NCI-H1436 (cell line): ENCODE measurements at places on chromosomes 1 and 21.

DNA sequence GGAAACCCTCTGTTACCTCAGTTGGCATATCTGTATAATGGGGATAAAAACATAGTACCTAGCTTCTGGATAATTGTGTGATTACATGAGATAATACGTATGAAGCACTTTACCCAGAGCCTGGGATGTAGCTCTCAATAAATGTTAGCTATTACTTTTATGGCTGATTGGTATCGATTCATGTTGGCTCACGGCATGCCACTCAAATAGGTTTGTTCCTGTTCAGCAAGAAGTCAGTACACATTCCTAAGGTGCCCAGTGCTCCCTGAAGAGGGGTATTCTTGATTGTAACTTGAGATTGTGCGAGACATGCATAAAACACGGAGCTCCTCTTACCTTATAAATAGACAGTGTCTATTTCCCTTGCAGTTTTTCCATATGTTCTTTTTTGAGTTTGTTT is 78.5 kb upstream of the GALNT2 start:
- no peak for DNase-seq

DNA sequence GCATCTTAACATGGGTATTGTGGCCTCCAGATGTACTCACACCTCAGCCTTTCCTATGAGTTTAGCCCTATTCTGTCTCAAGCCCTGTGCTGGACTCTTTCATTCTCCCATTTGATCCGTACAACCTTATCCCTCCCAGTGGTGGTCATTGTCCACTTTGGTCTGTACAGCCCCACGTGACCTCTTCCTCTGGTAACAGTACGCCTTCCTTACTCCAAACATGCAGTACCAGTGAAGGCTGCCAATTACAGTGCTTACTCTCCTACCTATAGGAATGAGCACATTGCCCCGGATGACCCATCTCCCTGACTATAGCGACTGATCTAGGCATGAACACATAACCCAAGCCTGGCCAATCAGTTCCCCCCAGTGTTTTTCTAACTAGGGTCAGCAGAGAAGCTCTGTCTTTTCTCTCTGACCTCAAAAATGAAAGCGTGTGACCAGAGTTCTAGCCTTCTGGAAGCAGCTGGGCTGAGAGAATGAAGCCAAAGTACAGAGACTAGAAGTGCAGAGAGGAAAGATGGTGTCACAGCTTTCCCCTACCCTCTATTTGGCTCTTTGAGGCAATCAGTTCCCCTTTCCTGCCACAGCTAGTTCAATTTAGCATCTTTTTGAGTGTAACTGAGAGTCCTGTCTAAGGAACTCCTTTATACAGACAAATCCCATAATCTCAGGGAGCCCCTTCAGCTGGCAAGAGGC is 9.9 kb upstream of the QSOX1 start:
- no peak for DNase-seq

DNA sequence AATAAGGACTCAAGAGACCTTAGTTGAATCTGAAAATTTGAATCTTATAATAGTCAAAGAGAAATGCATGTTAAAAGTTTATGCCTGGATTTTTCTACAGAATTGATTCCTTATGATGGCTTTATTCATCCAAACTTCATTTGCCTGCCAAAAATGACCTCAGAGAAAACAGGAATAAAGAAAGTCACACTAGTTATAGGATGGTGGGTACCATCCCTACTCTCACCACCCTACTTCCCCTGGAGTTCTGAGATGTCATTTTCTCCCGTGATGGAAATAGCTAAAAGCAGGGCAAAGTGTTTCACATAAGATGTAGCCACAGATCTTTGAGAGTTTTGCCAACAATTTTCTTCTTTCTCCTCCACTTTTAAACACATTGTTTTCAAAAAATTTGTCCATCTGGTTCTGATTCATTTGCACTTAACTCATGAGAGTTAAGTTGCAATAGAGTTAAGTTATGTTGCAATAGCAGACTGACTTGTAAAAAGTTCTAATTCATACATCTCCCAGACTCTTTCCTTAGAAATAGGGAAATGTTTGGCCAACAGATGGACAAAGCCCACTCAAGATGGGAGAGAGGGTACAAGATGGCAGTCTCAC is 384.6 kb downstream of the PLPP3 start:
- DNase-seq, result no peak

GRCh38 chr1:203305809-203306088 is 430 bp downstream of the BTG2 start:
- DNase-seq, result no peak

DNA sequence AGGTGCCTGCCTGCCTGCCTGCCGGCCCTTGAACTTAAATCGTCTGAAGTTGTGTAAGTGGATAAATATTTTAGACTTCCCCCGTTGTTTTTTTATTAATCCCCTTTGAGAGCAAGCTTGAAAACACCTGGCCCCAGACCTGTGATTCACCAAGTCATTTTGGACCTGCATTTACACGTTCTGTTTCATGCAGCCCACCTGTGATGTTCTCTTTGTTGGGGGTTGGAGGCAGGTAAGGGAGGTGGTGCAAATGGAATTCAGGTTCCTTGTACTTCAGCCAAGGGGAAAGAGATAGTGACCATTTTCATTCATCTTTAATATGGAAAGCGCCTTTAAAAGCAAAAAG is 1.2 kb downstream of the SLC37A1 start:
- no peak for DNase-seq

DNA sequence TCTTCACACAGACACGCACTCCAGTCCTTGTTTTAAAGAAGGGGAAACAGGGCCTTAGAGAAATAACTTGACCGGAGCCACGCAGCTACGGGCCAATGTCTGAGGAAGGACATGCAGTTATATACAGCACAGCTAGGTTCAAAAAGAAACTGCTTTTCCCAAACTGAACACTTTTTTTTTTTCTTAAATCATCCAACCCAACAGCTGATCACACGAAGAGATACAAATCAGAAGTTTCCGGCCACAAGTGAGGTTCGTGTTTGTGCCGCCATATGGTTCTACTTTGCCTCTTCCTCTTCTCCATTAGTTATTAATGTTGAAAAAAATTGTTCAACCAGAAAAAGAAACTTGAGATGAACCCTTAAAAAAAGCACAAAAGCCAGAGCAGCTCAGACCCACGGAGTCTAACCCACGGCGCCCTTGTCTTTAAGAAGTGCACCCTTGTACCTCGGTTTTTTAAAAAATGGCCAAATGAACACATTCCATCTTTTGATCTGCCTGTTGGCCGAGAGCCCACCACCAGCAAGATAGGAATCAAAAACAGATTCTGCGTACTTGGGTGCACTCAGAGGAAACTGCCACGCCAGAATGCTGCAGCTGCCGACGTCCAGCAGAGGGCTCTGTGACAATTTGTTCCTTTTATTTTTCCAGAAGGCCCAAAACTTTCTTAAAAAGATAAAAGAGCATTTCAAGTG is 78.9 kb downstream of the SLC66A1 start:
- DNase-seq, result no peak

- no peak for DNase-seq
Measured at GRCh38 chr1:147641291-147641690, 29.0 kb downstream of the ACP6 start.

DNA sequence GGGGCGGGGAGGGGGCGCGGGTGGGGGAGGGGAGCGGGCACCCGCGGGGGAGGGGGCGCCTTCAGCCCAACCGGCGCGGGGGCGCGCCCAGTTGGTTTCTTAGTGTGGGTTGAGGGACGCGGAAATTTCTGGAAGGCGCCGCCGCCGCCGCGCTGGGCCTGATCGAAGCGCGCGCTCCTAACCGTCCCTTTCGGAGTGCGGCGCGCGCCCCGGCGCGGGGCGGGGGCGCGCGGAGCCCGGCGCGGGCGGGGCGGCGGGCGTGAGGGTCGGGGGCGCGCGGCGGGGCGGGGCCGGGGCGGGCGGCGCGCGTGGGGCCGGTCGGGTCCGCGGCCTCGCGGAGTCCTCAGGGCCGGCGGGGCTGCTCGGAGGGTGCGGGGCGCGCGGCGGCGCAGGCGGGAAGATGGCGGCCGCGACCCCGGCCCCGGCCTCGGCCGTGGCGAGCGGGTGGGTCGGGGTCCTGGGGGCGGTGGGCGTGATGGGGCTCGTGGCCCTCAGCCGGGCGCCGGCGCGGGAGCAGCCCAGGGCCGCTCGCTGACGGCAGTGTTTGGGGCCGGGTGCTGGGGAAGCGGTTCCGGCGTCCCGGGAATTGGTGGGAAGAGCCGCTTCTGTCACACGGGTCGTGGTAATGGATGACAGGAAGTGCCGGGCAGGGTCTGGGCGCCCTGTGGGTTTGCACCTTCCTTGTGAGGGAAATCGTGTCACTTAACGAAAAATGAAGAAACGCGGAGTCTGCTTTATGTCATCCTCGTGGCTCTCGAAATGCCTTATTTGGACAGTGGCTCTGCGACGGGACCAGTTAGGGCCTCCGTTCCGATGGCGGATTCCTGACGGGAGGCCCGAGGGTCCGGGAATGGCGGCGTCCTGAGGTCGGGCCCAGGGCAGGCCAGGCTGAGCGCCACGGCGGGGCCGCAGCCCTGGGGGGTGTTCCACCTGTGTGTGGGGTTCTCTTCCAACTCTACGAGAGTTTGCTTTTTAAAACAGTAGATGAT is 764 bp downstream of the PKNOX1 start:
- DNase-seq, result peak; percentile 60

DNA sequence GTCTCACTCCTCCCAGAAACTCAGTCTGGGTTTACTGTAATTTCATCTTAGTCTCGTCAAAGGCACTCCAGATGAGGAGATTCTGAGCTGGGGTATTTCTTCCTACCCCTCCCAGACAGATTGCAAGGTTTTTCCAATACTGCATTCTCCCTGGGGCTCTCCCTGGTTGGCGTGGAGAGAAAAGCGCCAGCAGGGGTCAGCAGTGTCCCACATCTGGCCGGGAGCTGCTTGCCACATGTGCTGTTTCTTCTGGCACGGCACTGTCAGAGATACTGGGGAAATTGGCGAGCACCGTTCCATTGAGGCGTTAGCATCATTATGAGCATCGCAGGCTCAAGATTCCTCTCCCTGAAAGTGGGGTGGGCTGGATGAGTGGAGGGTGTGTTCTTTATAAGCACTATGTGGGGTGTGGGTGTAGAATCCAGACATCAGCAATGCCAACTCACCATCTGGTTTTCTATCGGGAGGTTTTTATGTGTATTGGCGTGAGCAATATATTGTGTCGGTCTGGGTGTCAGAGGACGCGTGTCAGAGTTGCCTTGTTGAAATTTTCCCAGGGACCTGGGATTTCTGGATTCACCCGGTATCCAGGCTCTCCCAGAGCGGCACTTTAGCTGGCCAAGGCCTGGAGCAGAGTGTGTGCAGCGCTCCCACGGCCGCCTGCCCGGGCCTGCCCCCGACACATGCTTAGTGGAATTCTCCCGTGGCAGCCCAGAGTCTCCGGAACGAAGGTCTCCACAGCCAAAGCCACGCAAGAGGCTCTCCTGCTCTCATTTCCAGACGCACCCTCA is 8.0 kb upstream of the NAV1 start:
- peak; percentile 76 for DNase-seq

DNA sequence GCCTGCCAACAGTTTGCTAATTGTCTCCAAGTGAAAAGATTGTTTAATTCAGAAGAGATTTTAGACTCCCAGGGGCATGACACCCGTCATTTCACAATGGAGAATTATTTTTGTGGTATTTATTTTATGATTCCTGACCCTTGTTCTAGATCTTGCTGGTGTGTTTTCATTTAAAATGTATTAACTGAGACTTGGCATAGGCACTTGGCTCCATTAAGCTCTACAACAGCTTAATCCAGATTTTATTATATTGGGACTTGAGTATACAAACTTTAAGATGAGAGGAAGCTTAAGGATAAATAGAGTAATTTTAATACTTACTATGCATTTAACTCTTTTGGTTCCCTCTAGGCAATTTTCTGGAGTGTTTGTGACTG is 101.3 kb upstream of the KCNE2 start:
- no peak for DNase-seq

- peak; percentile 3 for DNase-seq
Measured at GRCh38 chr1:64471218-64472039, 1.5 kb downstream of the CACHD1 start.

DNA sequence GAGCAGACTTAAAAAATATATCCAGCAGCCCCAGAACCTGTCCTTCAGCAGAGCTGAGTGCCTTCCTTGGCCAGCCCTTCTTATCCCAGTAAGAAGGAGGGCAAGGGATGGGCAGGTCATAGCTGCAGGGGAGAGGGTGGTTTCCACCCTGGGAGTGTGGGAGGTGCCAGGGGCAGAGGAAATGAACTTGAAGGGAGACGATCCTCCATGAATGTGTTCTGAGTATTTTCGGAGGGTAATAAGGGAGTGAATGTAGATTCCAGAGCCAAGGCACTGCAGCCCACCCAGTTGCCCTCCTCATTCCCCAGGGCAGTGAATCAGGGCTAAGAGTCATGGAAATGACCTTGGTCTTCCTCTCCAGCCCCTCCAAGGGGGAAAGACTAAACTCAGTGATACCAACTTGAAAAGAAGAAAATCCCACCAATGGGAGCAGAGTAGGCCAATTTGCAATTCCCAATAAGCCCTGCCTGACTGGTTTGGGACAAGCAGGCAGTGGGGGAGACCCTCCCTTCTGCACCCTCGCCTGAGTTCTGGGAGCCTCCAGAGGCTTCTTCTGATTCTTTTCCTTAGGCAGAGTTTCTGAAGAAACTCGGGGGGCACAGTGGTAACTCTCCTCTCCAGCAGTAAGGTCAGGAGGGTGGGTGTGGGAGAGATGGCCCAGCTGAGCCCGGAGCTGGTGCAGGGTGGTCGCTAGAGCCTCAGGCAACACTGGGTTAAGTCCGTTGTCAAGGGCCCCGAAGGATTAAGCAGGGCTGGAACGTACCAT is 4.2 kb downstream of the MYOG start:
- no peak for DNase-seq

- no peak for DNase-seq
Measured at GRCh38 chr1:66695116-66695515, 57.1 kb upstream of the DYNLT5 start.

DNA sequence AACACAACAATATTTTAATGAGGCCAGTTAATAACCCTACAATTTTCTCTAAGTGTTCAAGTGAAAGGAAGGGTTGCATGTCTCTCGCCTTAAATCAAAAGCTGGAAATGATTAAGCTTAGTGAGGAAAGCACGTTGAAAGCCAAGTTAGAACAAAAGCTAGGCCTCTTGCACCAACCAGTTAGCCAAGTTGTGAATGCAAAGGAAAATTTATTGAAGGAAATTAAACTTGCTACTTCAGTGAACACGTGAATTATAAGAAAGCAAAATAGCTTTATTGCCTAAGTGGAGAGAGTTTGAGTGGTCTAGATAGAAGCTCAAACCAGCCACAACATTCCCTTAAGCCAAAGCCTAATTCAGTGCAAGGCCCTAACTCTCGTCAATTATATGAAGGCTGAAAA is 135.6 kb downstream of the DUSP10 start:
- DNase-seq, result no peak

DNA sequence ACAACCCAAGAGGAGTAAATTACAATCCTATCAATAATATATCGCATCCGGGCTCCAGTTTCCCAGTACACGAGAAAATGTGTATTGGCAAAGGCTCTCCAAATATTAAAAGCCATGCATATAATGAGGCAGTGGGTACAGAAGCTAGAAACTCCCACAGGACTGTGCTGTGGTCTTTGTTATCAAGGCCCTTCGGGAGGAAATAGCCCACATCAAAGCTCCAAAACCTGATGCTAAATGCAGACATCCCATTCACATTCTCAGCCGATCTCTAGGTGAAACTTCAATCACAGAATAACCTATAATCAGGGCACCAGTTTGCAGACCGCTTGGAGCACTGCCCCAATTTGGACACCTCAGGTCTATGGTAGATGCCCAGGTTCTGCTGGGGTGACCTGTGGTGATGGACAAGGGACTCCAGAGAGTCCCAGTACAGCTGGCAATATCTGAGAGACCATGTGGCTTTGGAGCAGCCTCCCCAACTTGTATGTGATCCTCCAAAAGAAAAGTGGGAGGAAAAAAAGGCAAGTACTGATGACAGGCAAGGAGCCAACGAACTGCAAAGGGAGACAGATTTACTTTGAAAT is 148.8 kb upstream of the CAMK1G start:
- DNase-seq, result no peak
